ENCODE measurements at places on chromosomes 2 and 18. TPM values are rescaled to one million over a fixed set of nuclear protein-coding genes. Genes with fewer than 3 reads are reported as not detected.

DNA sequence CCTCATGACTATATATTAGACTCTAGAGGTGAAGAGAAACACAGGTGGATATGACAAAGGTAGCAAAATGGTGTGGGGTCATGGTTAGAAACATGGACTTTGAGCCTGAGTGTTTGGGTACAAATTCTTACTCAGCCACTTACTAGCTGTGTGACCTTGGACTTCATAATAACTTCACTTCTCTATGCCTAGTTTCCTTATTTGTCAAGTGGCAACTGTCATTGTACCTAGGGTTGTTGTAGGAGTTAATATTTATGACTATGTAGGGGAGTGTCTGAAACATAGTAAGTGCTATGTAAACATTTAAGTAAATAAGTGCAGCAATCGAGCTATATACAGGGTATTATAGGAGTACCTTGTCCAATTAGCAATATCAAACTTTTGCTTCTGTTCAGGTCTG lies 49.7 kb upstream of the RAPH1 start:
- DNase-seq, result no peak
- H3K4me1 ChIP-seq, result peaks cover 1% of the 10 kb centered on the region
- no peak overlapping the region for H3K4me3 ChIP-seq
- no peak overlapping the region for H3K27ac ChIP-seq
- H3K27me3 ChIP-seq, result no peaks in the 10 kb centered on the region

GRCh38 chr2:217332866-217333265 lies 473.0 kb upstream of the TNP1 start:
- H3K4me3 ChIP-seq, result no peak overlapping the region
- no peak for DNase-seq

DNA sequence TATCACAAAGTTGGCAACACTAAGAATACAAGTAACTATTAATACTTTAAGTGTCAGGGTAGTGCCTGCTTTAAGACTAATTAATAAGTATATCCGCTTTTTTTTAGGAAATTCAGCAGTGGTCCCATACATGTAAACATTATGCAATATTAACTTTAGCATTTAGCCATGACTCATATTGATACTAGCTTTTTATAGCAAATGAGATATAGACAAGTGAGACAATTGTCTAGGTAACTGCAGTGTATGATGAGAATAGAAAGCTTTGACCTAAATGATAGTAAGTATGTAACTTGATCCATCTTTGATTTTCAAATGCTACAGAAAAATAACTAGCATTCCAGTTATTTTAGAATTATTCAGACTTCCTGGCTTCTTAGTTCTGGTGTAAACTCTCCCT lies 27.4 kb upstream of the VRK2 start:
- H3K27me3 ChIP-seq, result no peaks in the 10 kb centered on the region
- no peaks in the 10 kb centered on the region for H3K36me3 ChIP-seq
- no peak overlapping the region for H3K27ac ChIP-seq
- no peaks in the 10 kb centered on the region for H3K4me1 ChIP-seq
- H3K4me3 ChIP-seq, result no peak overlapping the region

- H3K4me1 ChIP-seq, result no peaks in the 10 kb centered on the region
- H3K4me3 ChIP-seq, result no peak overlapping the region
- no peak for DNase-seq
Observed at GRCh38 chr18:11572201-11572600, 37.2 kb upstream of the SLC35G4 start.

GRCh38 chr2:105675841-105676240 lies 68.9 kb upstream of the NCK2 start:
- H3K4me1 ChIP-seq, result no peaks in the 10 kb centered on the region
- no peak overlapping the region for H3K27ac ChIP-seq
- no peaks in the 10 kb centered on the region for H3K36me3 ChIP-seq
- H3K4me3 ChIP-seq, result no peak overlapping the region
- H3K27me3 ChIP-seq, result no peaks in the 10 kb centered on the region

Gene REEP1
- total RNA-seq, result 6.4 TPM

Gene C2orf80
- total RNA-seq, result not detected

DNA sequence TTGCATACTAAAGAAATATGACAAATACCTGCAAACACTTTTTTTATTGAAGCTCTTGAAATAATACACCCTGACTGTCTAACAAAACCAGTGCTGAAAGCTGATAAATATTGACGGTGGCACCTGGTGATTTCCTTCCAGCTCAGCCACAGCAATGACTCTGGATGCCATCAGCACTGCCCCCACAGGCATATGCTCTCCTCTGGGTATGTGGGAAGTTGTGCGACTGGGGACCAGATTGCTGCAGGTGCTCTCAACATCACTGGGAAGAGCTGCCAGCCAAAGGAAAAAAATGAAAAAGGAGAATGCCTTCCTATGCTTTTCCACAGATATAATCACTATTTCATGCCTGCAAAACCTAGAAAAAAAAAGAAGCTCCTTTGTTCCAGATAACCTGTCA lies 141.5 kb downstream of the PIGN start:
- no peaks in the 10 kb centered on the region for H3K4me1 ChIP-seq
- no peak overlapping the region for H3K27ac ChIP-seq
- H3K27me3 ChIP-seq, result no peaks in the 10 kb centered on the region
- no peaks in the 10 kb centered on the region for H3K36me3 ChIP-seq
- no peak overlapping the region for H3K4me3 ChIP-seq

Gene IAH1
- total RNA-seq, result 43.2 TPM

GRCh38 chr2:173957517-173957916 lies 7.7 kb downstream of the SP3 start:
- H3K27ac ChIP-seq, result no peak overlapping the region
- H3K4me3 ChIP-seq, result no peak overlapping the region
- peaks cover 4% of the 10 kb centered on the region for H3K4me1 ChIP-seq
- H3K27me3 ChIP-seq, result no peaks in the 10 kb centered on the region
- no peak for DNase-seq

Gene NEB
- total RNA-seq, result 0.48 TPM

Gene MSTN
- not detected for total RNA-seq

DNA sequence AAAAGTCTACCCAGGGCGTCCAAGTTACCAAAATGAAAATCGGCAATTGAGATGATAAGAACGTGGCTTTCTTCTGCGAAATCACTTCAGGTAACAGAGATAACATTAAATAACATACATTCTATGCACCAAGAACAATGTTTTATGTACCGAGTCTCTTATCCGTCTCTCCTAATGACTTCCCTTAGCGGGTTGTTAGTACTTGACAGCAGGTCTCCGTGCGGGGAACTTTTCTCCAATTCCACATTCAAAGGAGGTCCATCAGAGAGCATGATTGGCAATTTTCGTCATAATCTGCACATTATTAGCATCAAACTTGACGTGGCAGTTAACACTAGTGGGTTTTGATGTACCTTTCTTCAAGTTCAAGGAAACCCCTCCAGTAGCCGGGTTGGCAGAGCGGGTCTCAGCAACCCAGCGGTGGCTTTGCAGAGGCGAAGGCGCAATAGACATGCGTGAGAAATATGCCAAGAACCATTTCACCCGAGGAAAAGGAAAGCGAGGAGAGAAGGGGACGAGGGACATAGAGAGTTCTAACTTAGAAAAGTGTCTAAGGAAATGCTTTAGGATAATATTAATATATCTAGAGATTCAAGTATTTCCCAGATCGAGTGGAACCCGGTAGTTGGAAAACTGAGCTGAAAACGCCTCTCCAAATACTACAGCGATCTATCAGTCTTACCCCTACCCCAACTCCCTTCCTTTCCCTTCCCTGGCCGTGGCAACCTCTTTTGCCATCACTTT lies 5.0 kb downstream of the EVX2 start:
- no peak for DNase-seq
- peaks cover 20% of the 10 kb centered on the region for H3K27me3 ChIP-seq
- peaks cover 3% of the 10 kb centered on the region for H3K4me1 ChIP-seq

DNA sequence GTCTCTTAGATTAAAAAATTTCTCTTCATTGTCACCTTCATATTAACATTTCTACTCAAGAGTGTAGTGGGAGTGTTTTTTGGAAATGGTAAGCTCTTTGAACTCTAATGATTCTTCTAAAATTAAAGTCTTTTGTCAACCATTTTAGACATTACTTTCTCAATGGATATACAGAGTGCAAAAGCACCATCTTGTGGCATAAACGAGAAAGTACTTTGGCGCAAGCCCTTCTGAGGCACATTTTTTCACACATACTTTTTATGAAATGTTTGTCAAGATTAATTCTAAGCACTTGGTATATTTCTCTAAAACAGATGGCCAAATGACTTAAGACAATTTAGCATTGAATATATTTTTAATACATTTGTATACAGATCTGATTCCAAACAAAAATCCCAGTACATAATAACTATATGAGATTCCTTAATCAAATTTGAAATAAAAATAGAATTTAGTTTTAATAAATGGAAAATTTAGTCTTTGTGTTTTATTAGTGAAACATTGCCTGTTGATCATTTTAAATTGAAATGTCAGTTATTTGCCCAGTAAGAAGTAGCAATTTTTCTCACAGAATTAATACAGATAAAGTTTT lies 63.3 kb upstream of the GALNT5 start:
- no peak overlapping the region for H3K4me3 ChIP-seq
- no peaks in the 10 kb centered on the region for H3K36me3 ChIP-seq
- no peak for DNase-seq
- no peaks in the 10 kb centered on the region for H3K27me3 ChIP-seq

Gene CFAP65
- total RNA-seq, result 0.95 TPM

Gene RAB12
- 43.1 TPM for total RNA-seq

DNA sequence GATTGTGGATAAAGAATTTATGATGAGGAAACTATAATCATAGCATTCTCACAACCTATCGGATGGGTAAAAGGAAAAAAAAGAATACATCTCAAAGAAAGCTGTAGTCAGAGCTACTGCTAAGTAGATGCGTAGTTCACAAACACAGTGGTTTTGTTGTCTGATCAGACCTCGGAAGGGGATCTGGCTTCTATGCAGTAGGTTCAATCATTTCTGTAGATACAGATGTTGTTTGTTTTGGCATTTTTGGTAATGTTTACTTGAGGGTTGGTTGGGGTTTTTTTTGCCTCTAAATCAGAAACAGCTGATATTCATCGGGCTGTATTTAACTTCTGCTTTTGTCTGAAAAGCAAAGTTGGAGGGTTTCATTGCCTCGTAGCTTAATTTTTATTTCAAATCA lies 42.1 kb downstream of the NPAS2 start:
- no peak for DNase-seq
- no peak overlapping the region for H3K4me3 ChIP-seq
- H3K27me3 ChIP-seq, result no peaks in the 10 kb centered on the region
- no peak overlapping the region for H3K27ac ChIP-seq
- H3K36me3 ChIP-seq, result no peaks in the 10 kb centered on the region

DNA sequence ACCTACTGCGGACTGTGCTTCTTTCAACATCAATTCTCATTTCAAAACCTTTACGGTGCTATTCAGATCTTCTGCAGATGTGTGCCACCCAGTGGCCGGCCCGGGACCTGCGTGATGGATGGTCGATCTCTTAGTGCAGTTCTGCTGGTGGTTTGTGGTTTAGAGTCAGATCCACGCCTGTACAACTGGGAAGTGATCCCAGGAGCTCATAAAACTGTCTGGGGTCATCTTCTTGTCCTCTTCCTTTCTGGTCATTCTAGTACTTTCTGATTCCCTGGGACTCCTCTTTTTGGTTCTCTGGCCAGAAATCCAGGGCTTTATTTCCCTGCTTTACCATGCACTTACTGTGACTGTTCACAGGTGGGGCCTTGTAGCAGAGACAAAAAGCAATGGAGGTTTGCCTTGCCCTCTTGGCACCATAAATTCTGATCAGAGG lies 15.8 kb upstream of the SELENOI start:
- H3K4me3 ChIP-seq, result no peak overlapping the region
- no peaks in the 10 kb centered on the region for H3K36me3 ChIP-seq
- no peak overlapping the region for H3K27ac ChIP-seq
- DNase-seq, result peak; percentile 79
- no peaks in the 10 kb centered on the region for H3K27me3 ChIP-seq

DNA sequence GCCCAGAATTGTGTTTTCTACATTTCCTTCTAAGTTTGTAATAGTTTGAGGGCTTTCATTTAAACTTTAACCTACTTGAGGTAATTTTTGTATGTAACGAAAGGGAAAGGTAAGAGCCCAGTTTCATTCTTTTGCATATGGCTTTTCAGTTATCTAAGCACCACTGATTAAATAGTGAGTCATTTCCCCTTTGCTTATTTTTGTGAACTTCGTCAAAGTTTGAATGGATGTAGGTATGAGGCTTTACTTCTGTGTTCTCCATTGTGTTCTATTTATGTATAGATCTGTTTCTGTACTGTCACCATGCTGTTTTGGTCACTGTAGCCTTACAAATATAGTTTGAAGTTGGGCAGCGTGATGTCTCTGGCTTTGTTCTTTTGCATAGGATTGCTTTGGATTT lies 944.8 kb upstream of the CNTNAP5 start:
- H3K36me3 ChIP-seq, result no peaks in the 10 kb centered on the region
- H3K27me3 ChIP-seq, result no peaks in the 10 kb centered on the region
- no peaks in the 10 kb centered on the region for H3K4me1 ChIP-seq
- no peak overlapping the region for H3K27ac ChIP-seq

Gene PLEKHH2
- 36.0 TPM for total RNA-seq

Gene IL36G
- total RNA-seq, result not detected

Gene RAB10
- total RNA-seq, result 93.6 TPM

- H3K36me3 ChIP-seq, result no peaks in the 10 kb centered on the region
- H3K27ac ChIP-seq, result no peak overlapping the region
- no peak overlapping the region for H3K4me3 ChIP-seq
- no peaks in the 10 kb centered on the region for H3K27me3 ChIP-seq
- peaks cover 4% of the 10 kb centered on the region for H3K4me1 ChIP-seq
- DNase-seq, result peak; percentile 71
Observed at GRCh38 chr2:238947920-238948710, 100.2 kb downstream of the TWIST2 start.

GRCh38 chr18:59555995-59556659 lies 141.1 kb downstream of the CCBE1 start:
- H3K4me3 ChIP-seq, result no peak overlapping the region
- H3K27me3 ChIP-seq, result no peaks in the 10 kb centered on the region
- no peaks in the 10 kb centered on the region for H3K36me3 ChIP-seq
- DNase-seq, result no peak
- no peak overlapping the region for H3K27ac ChIP-seq

- H3K4me1 ChIP-seq, result no peaks in the 10 kb centered on the region
- no peaks in the 10 kb centered on the region for H3K36me3 ChIP-seq
- no peak overlapping the region for H3K27ac ChIP-seq
- no peak overlapping the region for H3K4me3 ChIP-seq
- no peaks in the 10 kb centered on the region for H3K27me3 ChIP-seq
Observed at GRCh38 chr2:215579809-215580208, 143.9 kb upstream of the FN1 start.

DNA sequence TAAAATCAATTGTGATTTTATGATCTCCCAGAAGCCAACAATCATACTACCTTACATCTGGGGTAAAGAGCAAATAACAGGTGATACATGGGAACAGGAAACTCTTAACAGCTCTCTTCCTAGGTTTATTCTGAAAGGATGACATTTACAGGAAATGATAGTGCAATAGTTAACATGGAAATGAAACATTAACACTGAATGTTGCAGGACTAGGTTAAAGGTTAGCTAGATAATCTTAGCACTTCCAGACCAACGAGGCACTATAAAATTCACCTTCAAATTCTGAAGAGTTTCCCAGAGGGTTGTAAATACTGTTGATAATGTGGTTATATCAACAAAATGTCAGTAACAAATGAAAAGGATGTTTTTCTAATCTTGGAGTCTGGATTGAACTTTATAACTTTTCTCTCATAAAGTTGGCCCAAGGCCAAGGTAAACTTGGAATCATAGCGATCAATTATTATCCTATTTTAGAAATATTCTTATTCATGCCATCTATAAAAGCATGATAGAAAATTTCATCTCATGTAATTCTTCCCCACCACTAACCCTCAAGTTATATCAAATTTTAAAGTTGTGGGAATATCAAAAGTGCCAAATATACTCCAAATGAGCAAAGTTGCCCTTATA lies 32.9 kb upstream of the GCG start:
- no peak overlapping the region for H3K4me3 ChIP-seq
- H3K27ac ChIP-seq, result no peak overlapping the region
- no peak for DNase-seq
- no peaks in the 10 kb centered on the region for H3K4me1 ChIP-seq
- H3K36me3 ChIP-seq, result no peaks in the 10 kb centered on the region
- no peaks in the 10 kb centered on the region for H3K27me3 ChIP-seq

Gene RAB6C
- total RNA-seq, result not detected

Gene ZNF142
- total RNA-seq, result 28.8 TPM

Gene NEU2
- not detected for total RNA-seq
